ENCODE measurements at places on chromosomes 6 and 20.
A peak's percentile ranks its signal among the peaks of the same experiment; 100 is the strongest.

GRCh38 chr6:88161940-88162339, 4.2 kb downstream of the CNR1 start:
- no peak for DNase-seq

- DNase-seq, result no peak
Observed at GRCh38 chr6:75409286-75409685, 84.3 kb downstream of the FILIP1 start.

DNA sequence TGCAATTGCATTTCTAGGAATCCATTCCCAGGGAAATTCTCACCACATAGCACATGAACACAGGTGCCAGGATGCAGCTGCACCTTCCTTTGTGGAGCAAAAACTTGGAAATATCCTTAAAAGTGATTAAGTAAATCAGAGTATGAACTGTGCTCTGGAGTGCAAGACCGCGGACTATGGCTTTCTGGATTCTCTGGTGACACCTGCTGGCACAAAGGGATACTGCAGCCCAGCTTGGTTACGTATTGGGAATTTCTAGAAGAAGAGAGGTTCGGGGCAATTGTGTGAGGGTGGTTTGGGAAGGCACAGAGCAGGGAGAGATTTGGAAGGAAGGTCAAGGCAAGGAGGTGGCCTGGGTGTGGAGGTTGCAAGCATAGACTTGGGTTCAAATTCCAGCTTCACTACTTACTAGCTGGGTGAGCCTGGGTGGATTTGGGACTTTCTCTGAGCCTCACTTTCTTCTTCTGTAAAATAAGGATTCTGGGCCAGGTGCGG, 15.9 kb upstream of the PEDS1 start:
- DNase-seq, result peak; percentile 81

- no peak for DNase-seq
Observed at GRCh38 chr6:19827247-19827646, 9.9 kb upstream of the ID4 start.

DNA sequence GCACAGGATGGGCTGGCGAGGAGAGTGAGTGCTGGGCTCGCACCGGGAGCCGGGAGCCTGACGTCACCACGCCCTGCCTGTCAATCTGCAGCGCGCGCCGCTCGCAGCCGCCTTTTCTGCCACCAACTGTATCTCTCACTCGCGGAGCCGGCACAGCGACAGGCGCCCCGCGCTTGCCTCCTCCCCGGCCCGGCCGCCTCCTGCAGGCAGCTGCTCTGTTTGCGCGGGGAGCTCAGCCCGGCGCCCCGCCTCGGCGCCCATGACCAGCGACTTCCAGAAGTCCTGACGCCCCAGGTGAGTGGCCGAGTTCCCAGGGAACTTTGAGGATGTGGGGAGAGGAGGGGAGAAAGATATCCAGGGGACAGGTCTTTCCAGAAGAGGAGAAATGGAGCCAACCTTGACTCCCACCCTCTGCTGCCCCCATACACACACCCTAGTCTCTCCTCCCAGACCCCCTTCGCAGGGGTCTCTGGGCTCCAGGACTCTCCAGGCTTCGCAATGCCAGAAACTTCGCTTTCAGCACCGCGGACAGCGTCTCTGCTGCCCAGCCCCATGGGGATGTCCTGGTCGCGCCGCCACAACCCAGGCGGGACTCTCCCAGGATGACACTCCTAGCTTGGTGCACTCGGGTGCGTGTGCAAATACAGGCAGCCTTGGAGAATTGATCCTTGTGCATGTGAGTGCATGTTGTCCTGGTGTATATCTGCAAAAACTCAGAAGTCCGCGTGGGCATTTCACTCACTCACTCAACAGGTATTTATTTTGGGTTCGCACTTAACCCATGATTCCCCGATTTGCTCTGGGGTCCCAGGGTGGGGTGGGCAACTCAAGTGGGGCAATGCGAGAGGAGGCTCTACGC, at the start of gene GPR6:
GPR6 (plus strand) TSS at position 138 of the 859 bp plus-strand sequence. CDS start 802 bp downstream, outside the sequence.
- DNase-seq, result peak; percentile 19

Data from CD4-positive, alpha-beta T cell treated with Interleukin-12 subunit alpha and Interleukin-12 subunit beta, for 1 hour (primary cell).